ENCODE measurements at places on chromosomes 1 and 21. TPM values are rescaled to one million over a fixed set of nuclear protein-coding genes. Genes with fewer than 3 reads are reported as not detected.

DNA sequence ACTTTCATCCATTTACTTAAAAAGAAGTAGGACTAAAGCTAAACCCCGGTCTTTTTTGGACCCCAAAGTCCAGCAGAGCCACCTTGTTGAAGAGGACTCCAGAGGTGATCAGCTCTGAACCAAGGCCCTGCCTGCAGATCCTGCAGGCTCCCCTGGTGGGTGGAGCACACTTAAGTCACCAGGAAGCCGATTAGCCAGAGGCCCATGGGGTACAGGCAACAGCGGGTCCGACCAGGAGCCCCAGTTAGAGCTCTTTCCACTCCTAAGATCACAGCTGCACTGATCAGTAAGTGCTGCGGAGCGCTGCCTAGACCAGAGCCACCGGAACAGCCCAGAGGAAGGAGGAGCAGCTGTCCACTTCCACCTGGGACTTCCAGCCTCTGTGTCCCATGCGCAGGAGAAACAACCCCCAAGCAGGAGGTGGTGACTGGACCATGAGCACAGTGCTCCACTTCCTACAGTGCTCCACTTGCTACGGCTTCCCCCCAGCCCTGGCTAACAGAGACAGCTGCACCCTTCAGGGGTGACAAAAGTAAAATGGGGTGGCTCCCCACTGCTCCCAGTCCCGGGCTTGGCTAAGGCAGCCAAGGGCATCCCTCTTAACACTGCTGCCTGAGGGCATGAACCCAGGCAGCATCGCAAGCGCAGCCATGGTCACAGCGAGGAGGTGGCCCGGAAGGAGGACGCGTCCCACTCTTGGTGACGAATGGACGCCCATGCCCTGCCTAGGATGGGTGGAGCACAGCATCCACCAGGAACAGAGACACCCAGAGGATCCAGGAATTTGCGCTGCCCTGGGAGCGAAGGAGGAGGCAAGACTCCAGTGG is 58.0 kb downstream of the NPHP4 start:
- no peak overlapping the region for H3K4me3 ChIP-seq
- H3K36me3 ChIP-seq, result peaks cover 2% of the 10 kb centered on the region
- no peaks in the 10 kb centered on the region for H3K27me3 ChIP-seq
- DNase-seq, result no peak

DNA sequence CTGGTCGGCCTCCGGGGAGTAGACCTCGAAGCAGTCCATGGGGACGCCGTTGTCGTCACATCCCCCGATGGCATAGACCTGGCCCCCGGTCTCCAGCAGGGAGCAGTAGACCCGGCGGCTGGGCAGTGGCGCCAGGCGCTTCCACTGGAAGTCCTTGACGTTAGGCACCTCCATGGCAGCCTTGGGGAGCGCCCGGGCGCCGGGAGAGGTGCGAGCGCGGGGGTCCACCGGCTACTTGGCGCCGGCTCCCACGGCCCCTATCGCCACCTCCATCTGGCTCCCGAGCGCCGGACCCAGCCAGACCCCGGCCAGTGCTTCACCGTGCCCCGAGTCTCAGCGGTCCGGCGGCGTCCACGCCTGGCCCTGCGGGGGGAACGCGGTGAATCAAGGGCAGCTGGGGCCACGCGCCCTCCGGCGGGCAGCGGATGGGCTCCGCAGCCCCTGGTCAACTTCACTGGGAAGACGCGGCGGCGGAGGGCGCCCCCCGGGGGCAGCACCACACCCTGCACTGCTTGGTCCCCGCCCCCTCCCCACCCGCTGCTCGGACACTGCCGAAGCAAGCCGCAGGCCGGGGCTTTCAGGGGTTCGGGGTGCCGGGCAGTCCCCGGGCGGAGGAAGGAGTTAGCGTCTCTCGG is 13.2 kb downstream of the KLHDC8A start:
- H3K36me3 ChIP-seq, result no peaks in the 10 kb centered on the region
- no peak for DNase-seq
- H3K4me1 ChIP-seq, result no peaks in the 10 kb centered on the region
- peaks cover 88% of the 10 kb centered on the region for H3K27me3 ChIP-seq

- no peak overlapping the region for H3K27ac ChIP-seq
- no peaks in the 10 kb centered on the region for H3K36me3 ChIP-seq
- H3K4me3 ChIP-seq, result no peak overlapping the region
- no peaks in the 10 kb centered on the region for H3K4me1 ChIP-seq
Observed at GRCh38 chr1:151384584-151384983, 12.1 kb upstream of the SELENBP1 start.

GRCh38 chr21:14591882-14592281 is 45.8 kb upstream of the SAMSN1 start:
- no peak overlapping the region for H3K4me3 ChIP-seq
- H3K4me1 ChIP-seq, result no peaks in the 10 kb centered on the region
- no peaks in the 10 kb centered on the region for H3K27me3 ChIP-seq
- no peak for DNase-seq
- no peaks in the 10 kb centered on the region for H3K36me3 ChIP-seq
- H3K27ac ChIP-seq, result no peak overlapping the region

MCOLN2 gene
- polyA plus RNA-seq, result 18.2 TPM

NBPF4 gene
- polyA plus RNA-seq, result 0.11 TPM

GRCh38 chr1:4655674-4656532 is 1.5 kb downstream of the AJAP1 start:
- H3K27me3 ChIP-seq, result peaks cover 64% of the 10 kb centered on the region

GRCh38 chr1:78155121-78155520 is 109.4 kb downstream of the GIPC2 start:
- H3K36me3 ChIP-seq, result no peaks in the 10 kb centered on the region
- H3K4me1 ChIP-seq, result peaks cover 5% of the 10 kb centered on the region
- no peak for DNase-seq
- H3K27me3 ChIP-seq, result no peaks in the 10 kb centered on the region
- no peak overlapping the region for H3K4me3 ChIP-seq

GRCh38 chr1:190754666-190755065 is 277.0 kb upstream of the BRINP3 start:
- H3K4me3 ChIP-seq, result no peak overlapping the region
- H3K27me3 ChIP-seq, result no peaks in the 10 kb centered on the region
- no peak for DNase-seq

- no peak overlapping the region for H3K4me3 ChIP-seq
- DNase-seq, result no peak
- H3K27me3 ChIP-seq, result no peaks in the 10 kb centered on the region
- H3K27ac ChIP-seq, result no peak overlapping the region
Observed at GRCh38 chr1:237232501-237232900, 190.5 kb downstream of the RYR2 start.

GRCh38 chr1:5881526-5882222 is 110.6 kb downstream of the NPHP4 start:
- H3K27ac ChIP-seq, result no peak overlapping the region
- H3K27me3 ChIP-seq, result no peaks in the 10 kb centered on the region
- no peak for DNase-seq
- H3K4me1 ChIP-seq, result no peaks in the 10 kb centered on the region

- no peak overlapping the region for H3K27ac ChIP-seq
- DNase-seq, result no peak
- no peaks in the 10 kb centered on the region for H3K36me3 ChIP-seq
- no peaks in the 10 kb centered on the region for H3K27me3 ChIP-seq
- H3K4me1 ChIP-seq, result no peaks in the 10 kb centered on the region
- H3K4me3 ChIP-seq, result no peak overlapping the region
Observed at GRCh38 chr1:55234016-55234415, 18.9 kb upstream of the USP24 start.

S100B gene
- polyA plus RNA-seq, result 46.3 TPM

- H3K36me3 ChIP-seq, result peaks cover 1% of the 10 kb centered on the region
- H3K27ac ChIP-seq, result peak within 1 kb of the TSS; percentile 93
- peak; percentile 90 for DNase-seq
- no peaks in the 10 kb centered on the region for H3K27me3 ChIP-seq
Observed at GRCh38 chr1:168178638-168179437, at the start of gene TIPRL. TIPRL (plus strand) TSS chr1:168178962; CDS start chr1:168179078, 116 bp downstream.

- H3K4me1 ChIP-seq, result peaks cover 20% of the 10 kb centered on the region
- H3K36me3 ChIP-seq, result peaks cover 14% of the 10 kb centered on the region
- H3K4me3 ChIP-seq, result no peak overlapping the region
Observed at GRCh38 chr1:212109728-212110127, 74.2 kb downstream of the DTL start.

- no peaks in the 10 kb centered on the region for H3K4me1 ChIP-seq
- H3K36me3 ChIP-seq, result no peaks in the 10 kb centered on the region
- no peak for DNase-seq
- no peak overlapping the region for H3K4me3 ChIP-seq
Observed at GRCh38 chr1:183764981-183765380, 39.9 kb upstream of the RGL1 start.

- H3K36me3 ChIP-seq, result no peaks in the 10 kb centered on the region
- no peak overlapping the region for H3K4me3 ChIP-seq
- no peak for DNase-seq
- no peaks in the 10 kb centered on the region for H3K4me1 ChIP-seq
Observed at GRCh38 chr1:151977662-151978230, 15.9 kb downstream of the S100A10 start.

- H3K4me3 ChIP-seq, result no peak overlapping the region
- H3K27me3 ChIP-seq, result peaks cover 2% of the 10 kb centered on the region
- H3K36me3 ChIP-seq, result no peaks in the 10 kb centered on the region
- no peak overlapping the region for H3K27ac ChIP-seq
Observed at GRCh38 chr21:46059195-46059594, 38.7 kb upstream of the COL6A2 start.

DNA sequence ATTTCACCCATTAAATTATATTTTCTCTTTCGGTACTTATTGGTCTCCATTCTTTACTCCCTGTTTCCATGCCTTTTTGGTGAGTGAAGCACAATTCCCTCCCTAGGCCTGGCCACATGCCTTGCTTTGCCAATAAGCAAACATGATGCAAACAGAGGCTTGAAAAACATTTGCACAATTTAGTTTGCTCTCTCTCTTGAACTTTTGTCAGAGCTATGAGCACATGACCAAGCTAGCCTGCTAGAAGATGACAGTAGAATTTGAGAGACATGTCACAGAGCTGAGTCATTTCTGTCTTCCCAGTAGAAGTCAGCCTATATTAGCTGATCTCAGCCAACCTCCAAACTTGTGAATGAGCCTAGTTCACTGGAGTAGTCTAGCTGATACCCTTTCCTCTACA is 24.6 kb downstream of the ANGPTL3 start:
- no peak for DNase-seq
- no peaks in the 10 kb centered on the region for H3K27me3 ChIP-seq
- H3K4me1 ChIP-seq, result no peaks in the 10 kb centered on the region
- no peak overlapping the region for H3K27ac ChIP-seq
- no peak overlapping the region for H3K4me3 ChIP-seq

DNA sequence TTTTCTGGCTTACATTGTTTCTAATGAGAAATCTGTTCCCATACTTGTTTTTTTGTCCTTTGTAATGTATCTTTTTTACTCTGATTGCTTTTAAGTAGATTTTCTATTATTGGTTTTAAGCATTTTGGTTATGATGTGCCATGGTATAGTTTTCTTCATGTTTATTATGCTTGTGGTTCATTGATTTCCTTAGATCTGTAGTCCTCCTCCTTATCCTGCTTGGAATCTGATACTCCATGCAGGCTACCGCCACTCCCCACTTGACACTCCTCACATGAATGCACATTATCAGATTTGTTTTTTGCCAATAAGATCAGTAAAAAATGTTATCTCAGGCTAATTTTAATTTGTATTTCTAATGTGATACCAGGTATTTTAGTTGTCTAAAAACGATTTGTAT is 20.8 kb downstream of the UROD start:
- H3K4me1 ChIP-seq, result no peaks in the 10 kb centered on the region
- H3K27ac ChIP-seq, result no peak overlapping the region
- no peak for DNase-seq
- no peaks in the 10 kb centered on the region for H3K27me3 ChIP-seq

GRCh38 chr1:15997637-15998280 is 6.3 kb upstream of the SRARP start:
- H3K27me3 ChIP-seq, result no peaks in the 10 kb centered on the region
- no peak for DNase-seq
- H3K4me3 ChIP-seq, result no peak overlapping the region
- no peak overlapping the region for H3K27ac ChIP-seq

HAO2 gene
- 6.0 TPM for polyA plus RNA-seq

DDR2 gene
- 2.1 TPM for polyA plus RNA-seq

SRGAP2 gene
- 17.8 TPM for polyA plus RNA-seq

TSSK3 gene
- polyA plus RNA-seq, result 2.6 TPM

DNA sequence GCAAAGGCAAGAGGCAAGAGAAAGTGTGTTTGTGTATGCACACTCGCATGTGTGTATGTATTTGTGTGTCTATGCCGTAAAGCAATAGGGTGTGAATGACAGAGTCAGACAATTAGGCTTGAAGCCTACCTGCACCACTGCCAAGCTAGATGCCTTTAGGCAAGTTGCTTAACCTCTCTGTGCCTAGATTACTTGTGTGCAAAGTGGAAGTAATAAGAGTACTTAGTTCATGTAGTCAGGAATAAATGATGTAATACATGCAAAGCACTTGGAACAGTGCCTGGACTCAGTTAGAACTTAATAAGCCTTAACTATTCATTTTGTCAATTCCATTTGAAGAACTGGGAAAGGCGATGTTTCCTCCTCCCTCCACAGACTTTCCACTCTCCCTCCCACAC is 31.7 kb downstream of the LAMB3 start:
- no peaks in the 10 kb centered on the region for H3K27me3 ChIP-seq
- no peak overlapping the region for H3K27ac ChIP-seq
- no peaks in the 10 kb centered on the region for H3K4me1 ChIP-seq
- no peaks in the 10 kb centered on the region for H3K36me3 ChIP-seq
- no peak for DNase-seq
- H3K4me3 ChIP-seq, result no peak overlapping the region

- H3K36me3 ChIP-seq, result peaks cover 33% of the 10 kb centered on the region
- no peaks in the 10 kb centered on the region for H3K27me3 ChIP-seq
- H3K4me3 ChIP-seq, result no peak overlapping the region
- no peaks in the 10 kb centered on the region for H3K4me1 ChIP-seq
Observed at GRCh38 chr1:3886106-3886670, 13.9 kb downstream of the C1orf174 start.

DNA sequence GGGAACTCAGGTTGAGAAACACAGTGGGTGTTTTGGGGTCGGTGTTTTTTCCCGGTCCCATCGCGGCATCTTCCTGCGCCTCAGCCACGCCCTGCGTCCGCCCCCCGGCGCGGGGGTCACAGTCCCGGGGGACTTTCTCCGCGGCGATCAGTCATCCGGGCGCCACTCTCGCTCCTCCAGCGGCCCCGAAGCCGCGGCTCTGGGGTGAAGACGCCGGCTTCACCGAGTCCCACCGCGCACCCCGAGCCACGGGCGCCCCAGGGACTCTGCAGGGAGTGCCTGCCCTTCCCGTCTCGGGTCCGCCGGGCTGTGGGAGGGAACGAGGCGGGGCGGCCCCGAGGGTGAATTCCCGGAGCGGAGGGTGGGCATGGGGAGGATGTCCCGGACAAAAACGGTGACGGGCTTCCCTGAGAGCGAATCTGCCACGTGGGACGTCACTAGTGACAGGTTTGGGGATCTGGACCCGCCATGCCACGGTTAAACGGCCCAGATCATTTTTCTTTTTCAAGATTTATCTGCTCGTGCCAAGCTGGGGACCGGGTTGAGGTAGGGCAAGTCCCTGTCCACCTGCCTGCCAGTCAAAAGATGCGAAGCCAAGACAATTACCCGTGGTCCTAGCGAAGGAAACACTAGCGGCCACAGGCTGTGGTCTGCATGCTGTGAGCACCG is 717 bp upstream of the BATF3 start:
- no peaks in the 10 kb centered on the region for H3K36me3 ChIP-seq
- peak overlapping the region; percentile 52 for H3K4me3 ChIP-seq
- DNase-seq, result no peak
- no peak overlapping the region for H3K27ac ChIP-seq
- peaks cover 19% of the 10 kb centered on the region for H3K27me3 ChIP-seq
- H3K4me1 ChIP-seq, result peaks cover 11% of the 10 kb centered on the region

- H3K4me1 ChIP-seq, result peaks cover 34% of the 10 kb centered on the region
- no peaks in the 10 kb centered on the region for H3K27me3 ChIP-seq
- no peaks in the 10 kb centered on the region for H3K36me3 ChIP-seq
- peak overlapping the region; percentile 97 for H3K27ac ChIP-seq
Observed at GRCh38 chr1:2554621-2555387, 1.4 kb upstream of the TNFRSF14 start.

All from thymus (tissue), 14 donors.